GM06990 (cell line): ENCODE measurements at places on chromosomes 13 and 19.

DNA sequence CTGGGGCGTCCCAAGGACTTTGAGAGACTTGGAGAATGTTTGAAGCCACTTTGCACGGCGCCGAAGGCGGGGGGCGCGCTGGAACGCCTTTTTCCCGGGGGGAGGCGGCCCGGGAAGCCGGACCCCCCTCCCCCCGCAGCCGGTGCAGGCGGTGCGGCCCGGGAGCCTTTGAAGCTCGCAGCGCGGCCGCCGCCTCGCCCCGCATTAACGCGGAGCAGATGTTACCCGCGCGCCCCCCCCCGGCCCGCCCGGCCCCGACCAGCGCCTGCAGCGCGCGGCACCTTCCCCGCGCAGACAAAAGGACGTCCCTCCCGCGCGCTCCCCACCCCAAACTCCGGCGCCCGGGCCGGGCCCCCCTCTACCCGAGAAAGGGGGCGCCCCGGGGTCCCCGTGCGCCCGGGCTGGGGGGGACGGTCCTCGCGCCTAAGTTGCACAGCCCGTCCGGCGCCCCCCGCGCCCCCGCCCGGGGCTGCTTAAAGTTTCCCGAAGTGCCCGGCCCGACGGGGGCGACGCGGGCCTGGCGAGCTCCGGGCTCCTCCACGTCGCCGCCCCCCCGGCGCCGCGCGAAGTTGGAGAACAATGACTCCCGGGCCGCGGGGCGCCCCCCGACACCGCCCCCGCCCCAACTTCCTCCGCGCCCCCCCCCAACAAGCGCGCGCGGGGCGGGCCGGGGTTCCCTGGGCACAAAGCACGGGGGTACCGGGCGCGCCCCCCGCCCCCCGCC, 685 bp downstream of the TCF3 start:
- no peak for DNase-seq

- no peak for DNase-seq
These were observed 87.7 kb downstream of the SGCG start for GRCh38 chr13:23268441-23268840.

DNA sequence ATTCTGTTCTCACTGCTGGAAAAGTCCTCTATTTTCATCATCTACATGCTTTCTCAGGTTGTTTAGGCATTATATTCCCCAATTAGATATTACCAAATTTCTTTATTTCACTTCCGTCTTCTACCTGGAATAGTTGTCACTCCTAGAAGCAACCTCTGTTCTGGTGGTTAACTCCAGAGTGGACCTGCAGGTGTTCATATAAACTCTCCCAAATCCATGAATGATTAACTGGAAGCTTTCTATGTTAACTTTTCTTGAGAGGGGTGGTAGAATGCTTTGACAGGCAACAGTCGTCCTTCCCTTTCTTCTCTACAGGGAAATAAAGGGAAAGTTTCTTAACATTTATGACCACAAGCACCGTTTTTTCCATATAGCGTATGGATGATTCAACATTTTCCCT, 48.4 kb upstream of the UFM1 start:
- no peak for DNase-seq

DNA sequence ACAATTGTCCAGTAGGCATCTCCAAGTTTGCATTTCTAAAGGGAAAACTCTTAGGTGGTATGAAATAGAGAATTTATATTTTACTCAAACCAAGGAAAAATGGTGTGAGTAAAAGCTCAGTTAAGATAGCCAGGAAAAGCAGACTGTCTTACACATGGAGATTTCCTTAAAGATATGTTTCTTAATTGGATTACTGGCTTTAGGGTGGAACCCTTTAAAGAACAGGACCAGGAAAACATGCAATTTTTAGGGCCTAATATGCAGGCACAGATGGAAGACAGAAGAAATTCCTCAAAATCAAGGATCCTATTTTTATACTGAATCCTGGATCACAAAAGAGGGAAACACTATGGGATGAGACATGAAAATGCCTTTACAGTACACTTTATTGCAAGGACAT, 100.3 kb upstream of the PCDH17 start:
- DNase-seq: no peak

GRCh38 chr13:110329798-110330461, 22.8 kb downstream of the COL4A2 start:
- DNase-seq: no peak

DNA sequence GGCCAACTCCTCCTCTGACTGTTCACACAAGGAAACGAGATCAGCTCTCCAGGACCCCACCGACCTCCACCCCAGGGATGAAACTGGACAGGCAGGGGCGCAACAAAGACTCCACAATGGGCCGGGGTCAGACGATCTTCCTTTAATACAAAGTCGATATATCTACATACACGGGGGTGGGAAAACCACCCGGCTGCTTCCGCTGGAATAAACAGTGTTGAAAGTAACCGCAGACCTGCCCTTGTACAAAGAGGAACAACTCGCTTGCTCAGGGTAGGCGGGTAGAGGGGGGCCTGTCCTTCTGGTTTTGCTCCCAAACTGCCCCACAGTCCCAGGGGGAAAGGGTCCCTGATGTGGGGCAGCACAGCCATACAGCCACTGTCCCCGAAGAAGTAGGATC, 135.2 kb downstream of the PTPRS start:
- DNase-seq: no peak

GRCh38 chr19:661427-662196, 1.4 kb downstream of the RNF126 start:
- DNase-seq: no peak

DNA sequence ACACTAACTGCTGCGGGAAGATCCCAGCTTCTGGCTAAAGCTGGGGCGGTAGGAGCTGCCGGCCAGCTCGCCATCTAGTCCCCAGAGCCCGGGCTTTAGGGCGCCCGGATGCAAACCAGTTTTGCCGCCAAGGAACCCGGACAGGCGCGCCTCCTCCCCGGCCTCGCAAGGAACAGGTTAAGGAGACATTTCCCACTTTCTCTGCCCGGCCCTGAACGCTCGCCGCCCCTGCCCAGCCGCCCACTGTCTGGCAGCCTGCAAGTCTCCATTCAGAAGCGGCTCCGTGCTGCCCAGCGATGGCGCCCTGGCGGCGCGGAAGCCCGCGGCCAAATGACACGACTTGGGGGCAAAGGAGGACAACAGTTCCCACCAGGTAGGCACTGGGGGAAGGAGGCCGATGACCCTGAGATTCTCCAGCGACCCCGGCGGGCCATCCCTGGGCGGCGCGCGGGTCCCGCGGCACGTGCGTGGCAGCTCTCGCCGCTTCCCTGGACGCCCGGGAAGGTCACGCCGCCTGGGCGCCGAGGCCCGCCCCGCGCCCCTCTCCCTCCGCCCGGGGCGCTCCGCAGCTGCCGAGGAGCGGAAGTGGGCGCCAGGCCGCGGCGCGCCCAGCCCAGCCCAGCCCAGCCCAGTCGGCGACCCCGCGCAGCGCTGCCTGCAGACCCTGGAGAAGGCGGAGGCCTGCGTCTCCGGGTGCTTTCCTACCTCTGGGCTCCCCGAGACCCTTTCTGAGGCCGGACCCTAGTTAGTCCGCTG, 42.2 kb upstream of the HNRNPA1L2 start:
- peak; percentile 41 for DNase-seq

DNA sequence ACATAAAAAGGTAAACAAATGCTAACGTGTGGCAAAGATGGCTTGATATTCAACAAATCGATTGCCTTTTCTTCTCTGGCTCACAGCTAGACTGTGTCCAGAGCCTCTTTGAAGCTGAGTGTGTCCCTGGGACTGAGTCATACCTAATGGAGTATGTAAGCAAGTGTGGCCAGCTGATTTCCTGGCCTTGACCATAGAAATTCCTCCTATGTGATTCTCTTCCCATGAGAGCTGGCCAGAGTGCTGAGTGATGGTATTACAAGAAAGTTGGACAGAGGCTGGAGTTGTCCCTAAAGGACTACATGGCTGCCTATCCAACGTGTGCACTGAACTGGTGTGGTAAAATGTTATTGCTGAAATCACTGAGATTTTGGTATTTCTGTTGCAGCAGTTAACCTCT, 320.1 kb upstream of the SLC10A2 start:
- no peak for DNase-seq

DNA sequence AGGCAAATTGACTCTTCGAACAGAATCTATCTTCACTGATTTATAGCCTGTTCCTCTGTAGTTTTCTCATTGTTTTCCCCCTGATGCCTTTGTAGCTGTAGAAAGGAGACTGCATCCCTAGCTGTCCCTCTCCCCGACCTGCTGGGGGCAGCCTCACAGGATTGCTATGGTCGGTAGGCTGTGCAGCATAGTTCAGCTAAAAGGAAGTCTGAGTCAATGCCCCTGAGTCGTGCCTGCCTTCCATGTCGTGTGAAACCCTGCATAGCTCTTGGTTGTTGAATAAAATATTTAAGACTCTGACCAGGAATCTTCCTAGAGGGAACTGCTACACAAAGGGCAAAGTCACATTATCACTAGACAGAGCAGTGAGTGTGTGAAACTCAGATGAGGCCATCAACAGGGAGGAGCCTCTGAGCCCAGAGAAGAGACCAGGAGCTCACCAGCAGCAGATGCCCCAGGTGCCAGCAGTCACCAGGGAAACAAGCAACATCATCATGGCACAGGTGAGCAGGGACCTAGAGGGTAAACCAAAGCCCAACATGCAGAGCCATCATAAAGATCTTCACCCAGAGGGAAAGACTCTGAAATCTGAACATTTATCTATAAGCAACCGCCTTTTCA, 108.4 kb upstream of the NBEA start:
- no peak for DNase-seq

DNA sequence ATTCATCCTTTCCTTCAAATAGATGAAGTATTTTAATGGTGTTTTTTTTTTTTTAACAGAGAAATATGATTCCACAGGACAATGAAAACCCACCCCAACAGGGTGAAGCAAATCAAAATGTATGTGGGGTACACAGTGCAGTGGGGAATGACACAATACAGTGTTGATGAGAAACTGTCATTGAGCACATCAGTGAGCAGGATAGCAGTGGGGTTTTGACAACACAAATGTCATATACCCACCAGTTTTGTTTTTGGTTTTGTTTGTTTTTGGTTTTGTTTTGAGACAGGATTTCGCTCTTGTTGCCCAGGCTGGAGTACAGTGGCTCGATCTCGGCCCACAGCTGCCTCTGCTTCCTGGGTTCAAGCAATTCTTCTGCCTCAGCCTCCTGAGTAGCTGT, 29.2 kb downstream of the ZNF844 start:
- no peak for DNase-seq

GRCh38 chr13:25118378-25118905, 22.5 kb downstream of the PABPC3 start:
- DNase-seq: no peak

DNA sequence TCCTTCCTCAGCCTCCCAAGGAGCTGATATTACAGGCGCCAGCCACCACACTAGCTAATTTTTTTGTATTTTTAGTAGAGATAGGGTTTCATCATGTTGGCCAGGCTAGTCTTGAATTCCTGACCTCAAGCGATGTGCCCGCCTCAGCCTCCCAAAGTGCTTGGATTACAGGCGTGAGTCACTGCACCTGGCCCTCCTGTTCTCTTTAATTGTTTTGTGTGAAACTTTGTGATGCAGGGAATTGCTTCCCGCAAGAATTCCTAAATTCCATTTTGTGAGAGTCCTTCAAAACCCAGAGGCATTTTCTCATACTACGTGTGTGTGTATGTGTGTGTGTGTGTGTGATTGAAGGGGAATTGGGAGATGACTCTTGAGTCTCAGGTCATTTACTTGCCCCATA, 65.0 kb upstream of the ZNF835 start:
- DNase-seq: no peak

GRCh38 chr19:54448040-54448773, 792 bp upstream of the LENG8 start:
- DNase-seq: peak; percentile 57

DNA sequence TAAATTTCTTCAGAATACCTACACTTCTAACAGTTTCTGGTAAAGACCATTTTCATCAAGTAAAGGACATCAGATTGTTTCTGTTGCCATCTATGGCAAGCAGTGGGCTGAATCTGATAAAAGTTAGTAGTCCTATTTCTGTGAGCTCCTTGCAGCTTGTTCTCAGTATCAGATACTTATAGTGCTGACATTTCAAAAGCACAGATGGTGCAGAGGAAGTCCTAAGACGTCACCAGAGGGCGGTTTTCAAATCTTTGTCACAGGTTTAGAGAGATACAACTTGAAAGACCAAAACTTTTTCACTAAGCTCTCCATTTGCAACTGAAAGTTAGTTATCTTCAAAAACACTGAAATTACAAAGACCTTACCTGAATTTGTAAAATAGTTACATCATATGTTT, 719.8 kb downstream of the SLITRK1 start:
- DNase-seq: no peak

DNA sequence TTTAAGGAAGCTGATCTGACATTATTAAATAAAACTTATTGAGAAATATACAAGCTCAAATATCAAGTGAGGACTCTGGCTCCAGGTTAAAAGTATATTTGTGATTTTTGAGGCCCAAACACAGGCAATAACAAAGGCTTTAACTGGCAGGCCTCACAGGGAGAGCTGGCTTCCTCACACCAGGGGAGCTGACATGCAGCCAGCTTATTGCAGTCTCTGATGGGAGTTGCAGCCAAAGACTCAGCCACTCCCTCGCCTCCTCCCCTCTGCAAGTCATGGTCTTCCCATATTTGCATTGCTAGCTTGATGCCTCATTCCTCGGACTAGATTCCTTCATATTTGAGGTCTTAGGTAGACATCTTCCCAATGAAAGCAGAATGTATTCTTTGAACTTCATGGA, 647.1 kb upstream of the SLITRK6 start:
- no peak for DNase-seq

- DNase-seq: no peak
These were observed 38.4 kb downstream of the RFX2 start for GRCh38 chr19:6071875-6072274.

DNA sequence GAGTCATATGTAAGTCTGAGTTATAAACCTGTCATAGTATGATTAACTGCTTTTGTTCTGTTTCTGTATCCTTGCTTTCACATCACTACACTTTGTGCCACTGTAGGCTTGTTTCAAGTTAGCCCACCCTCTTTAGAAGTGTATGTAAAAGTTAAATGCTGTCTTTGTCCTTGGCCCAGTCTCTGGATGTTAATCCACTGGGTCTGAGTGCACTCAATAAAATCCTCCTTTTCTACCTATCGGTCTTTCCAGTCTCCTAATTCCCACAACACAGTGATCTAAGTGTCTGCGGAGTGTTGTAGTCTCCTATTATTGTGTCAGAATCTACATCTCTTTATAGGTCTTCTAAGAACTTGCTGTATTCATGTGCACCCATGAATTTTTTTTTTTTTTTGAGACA, 14.1 kb downstream of the ZNF429 start:
- no peak for DNase-seq

GRCh38 chr19:35330475-35330874, 1.5 kb downstream of the CD22 start:
- peak; percentile 82 for DNase-seq

DNA sequence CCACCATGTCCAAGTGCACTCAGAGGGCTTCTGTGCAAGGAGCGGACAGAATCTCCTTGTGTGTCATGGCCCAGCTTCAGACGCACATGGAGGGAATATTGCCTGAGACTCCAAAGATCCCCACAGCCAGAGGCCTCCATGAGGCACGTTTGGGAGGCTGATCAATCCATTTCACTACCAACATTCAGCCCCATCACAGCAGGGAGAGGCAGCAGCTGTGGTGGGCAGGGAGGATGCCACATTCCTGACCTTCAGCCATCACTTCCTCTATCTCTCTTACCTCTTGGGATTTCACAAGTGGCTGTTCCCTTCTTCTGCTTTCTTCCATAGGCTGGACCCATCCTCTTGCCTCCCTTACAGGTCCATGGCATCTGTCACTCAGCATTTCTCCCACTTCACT, 82.4 kb upstream of the MBNL2 start:
- no peak for DNase-seq
